ENCODE measurements at places on chromosomes 11 and 22. TPM values are rescaled to one million over a fixed set of nuclear protein-coding genes. Genes with fewer than 3 reads are reported as not detected.

DNA sequence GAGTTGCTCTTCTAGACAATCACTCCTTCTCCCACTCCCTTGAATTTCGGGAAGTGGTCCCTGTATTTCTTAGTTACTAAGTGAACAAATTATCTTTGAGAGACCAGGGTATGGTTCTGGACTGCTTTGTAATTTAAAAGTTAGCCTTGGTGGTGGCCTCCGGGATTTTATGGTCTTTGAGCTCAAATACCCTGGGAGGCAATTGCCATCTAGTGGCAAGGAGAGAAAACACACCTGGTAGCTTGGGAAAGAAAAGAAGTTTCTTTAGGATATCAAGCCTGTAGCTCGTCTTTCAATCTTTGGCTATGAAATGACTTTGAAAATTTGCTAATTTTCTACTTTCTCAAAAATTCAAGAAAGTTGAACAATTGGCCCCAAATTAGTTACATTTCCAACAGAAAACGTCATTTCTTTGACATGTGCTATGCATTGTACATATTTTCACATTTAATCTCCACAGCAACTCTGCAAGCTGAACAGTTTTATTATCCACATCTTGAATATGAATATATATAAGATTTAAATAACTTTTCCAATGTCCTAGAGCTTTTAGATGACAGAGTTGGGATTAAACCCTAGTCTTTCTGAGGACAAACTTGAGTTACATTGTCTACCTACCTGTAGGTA lies 39.1 kb downstream of the MMP27 start:
- no peaks in the 10 kb centered on the region for H3K4me1 ChIP-seq
- H3K27me3 ChIP-seq: no peaks in the 10 kb centered on the region
- peak; percentile 18 for DNase-seq
- H3K4me3 ChIP-seq: no peak overlapping the region

- no peaks in the 10 kb centered on the region for H3K27me3 ChIP-seq
- no peak overlapping the region for H3K27ac ChIP-seq
- no peaks in the 10 kb centered on the region for H3K36me3 ChIP-seq
- no peaks in the 10 kb centered on the region for H3K4me1 ChIP-seq
- no peak for DNase-seq
These were observed 34.1 kb downstream of the LIF start for GRCh38 chr22:30212363-30212995.

- H3K4me3 ChIP-seq: no peak overlapping the region
- no peaks in the 10 kb centered on the region for H3K27me3 ChIP-seq
- H3K36me3 ChIP-seq: no peaks in the 10 kb centered on the region
- H3K4me1 ChIP-seq: no peaks in the 10 kb centered on the region
- DNase-seq: no peak
These were observed 186.3 kb downstream of the IGLL1 start for GRCh38 chr22:23393721-23394320.

- no peak overlapping the region for H3K27ac ChIP-seq
- DNase-seq: no peak
- H3K4me3 ChIP-seq: no peak overlapping the region
- no peaks in the 10 kb centered on the region for H3K36me3 ChIP-seq
These were observed 31.5 kb downstream of the C22orf31 start for GRCh38 chr22:29030016-29030617.

- peaks cover 39% of the 10 kb centered on the region for H3K4me1 ChIP-seq
- no peak overlapping the region for H3K4me3 ChIP-seq
- no peak overlapping the region for H3K27ac ChIP-seq
- no peaks in the 10 kb centered on the region for H3K27me3 ChIP-seq
These were observed 18.4 kb upstream of the CTSC start for GRCh38 chr11:88355887-88356286.

- no peak overlapping the region for H3K4me3 ChIP-seq
- peaks cover 11% of the 10 kb centered on the region for H3K36me3 ChIP-seq
- no peaks in the 10 kb centered on the region for H3K27me3 ChIP-seq
- no peak for DNase-seq
These were observed 7.6 kb downstream of the CLPB start for GRCh38 chr11:72426758-72427157.

GRCh38 chr22:19040888-19041703 lies 81.1 kb downstream of the DGCR2 start:
- DNase-seq: no peak
- H3K36me3 ChIP-seq: peaks cover 51% of the 10 kb centered on the region
- H3K4me3 ChIP-seq: no peak overlapping the region
- H3K27me3 ChIP-seq: no peaks in the 10 kb centered on the region
- no peak overlapping the region for H3K27ac ChIP-seq

GRCh38 chr11:65438257-65439151 lies 15.9 kb downstream of the NEAT1 start:
- no peak for DNase-seq
- no peak overlapping the region for H3K4me3 ChIP-seq
- H3K27me3 ChIP-seq: no peaks in the 10 kb centered on the region
- H3K27ac ChIP-seq: no peak overlapping the region

DNA sequence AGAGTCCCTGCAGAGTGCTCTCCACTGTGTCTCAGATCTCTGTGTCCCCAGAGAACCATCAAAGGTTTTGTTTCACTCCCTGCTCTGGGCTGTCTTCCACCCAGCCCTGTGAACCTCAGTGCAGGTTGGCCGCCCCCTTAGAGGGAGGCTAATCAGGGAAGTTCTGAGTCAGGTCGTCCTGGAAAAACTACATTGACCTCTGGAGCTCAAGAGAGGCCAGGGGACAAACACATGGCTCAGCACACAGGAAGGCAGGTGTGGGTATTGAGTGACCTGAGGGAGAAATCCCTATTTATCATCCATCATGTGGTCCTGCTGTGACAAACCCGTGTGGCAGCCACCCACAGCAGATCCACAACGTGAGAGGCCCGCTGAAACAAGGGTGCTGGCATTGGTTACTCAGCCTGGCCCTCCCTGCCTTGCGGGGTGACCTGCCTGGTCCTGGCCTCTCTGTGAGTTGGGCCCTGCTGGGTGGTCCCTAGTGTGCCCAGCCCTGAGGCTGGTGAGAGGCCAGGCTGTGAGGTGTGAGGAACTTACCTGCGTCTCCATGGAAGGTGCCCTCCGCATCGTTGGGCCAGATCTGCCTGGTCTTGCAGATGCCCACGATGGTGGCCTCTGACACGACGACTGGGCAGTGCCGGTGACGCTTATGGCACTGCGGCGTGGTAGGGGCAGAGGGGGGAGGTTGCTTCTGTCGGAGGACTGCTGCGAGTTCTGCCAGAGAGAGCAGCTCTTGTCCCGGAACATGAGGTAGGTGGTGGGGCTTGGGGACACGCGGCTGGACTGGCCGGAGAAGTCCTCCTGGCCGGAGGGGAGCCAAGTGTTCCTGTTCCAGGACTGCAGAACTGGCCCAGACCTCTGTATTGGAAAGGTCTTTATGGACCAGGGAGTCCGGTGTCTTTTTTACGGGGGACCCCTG lies 669 bp upstream of the BCR start:
- H3K36me3 ChIP-seq: peaks cover 5% of the 10 kb centered on the region
- no peak for DNase-seq
- no peaks in the 10 kb centered on the region for H3K27me3 ChIP-seq
- H3K4me3 ChIP-seq: peak overlapping the region; percentile 28
- peak overlapping the region; percentile 82 for H3K27ac ChIP-seq

- H3K4me1 ChIP-seq: peaks cover 31% of the 10 kb centered on the region
- no peak overlapping the region for H3K27ac ChIP-seq
- DNase-seq: no peak
- H3K36me3 ChIP-seq: no peaks in the 10 kb centered on the region
These were observed 72.9 kb downstream of the ZBTB16 start for GRCh38 chr11:114132417-114132816.

DNA sequence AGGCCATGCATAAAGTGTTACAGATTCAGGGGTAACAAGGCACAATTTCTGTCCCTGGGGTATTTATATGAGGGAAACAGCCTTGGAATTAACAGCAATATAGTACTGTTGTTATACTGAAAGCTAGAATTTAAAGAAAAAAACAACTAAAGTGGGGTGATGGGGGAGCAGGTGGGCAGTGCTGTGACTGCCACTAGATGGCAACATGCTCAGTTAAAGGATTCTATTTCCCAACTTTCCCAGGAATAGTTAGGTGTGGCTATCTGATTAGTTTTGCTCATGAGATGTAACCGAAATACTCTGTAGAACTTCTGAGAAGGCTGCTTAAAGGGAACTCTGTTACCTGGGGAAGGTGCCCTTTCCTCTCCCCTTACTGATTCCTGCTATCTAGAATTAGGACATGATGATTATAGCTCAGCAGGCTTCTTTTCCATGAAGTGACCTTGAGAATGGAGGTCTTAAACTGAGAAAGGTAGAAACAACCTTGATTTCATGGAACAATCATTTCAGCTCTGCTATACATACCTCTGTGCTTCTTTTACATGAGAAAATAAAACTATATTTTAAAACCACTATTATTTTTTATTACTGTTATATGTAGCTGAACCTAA lies 102.6 kb downstream of the RELT start:
- H3K4me3 ChIP-seq: no peak overlapping the region
- H3K36me3 ChIP-seq: no peaks in the 10 kb centered on the region
- no peak overlapping the region for H3K27ac ChIP-seq
- no peaks in the 10 kb centered on the region for H3K27me3 ChIP-seq
- H3K4me1 ChIP-seq: no peaks in the 10 kb centered on the region

DNA sequence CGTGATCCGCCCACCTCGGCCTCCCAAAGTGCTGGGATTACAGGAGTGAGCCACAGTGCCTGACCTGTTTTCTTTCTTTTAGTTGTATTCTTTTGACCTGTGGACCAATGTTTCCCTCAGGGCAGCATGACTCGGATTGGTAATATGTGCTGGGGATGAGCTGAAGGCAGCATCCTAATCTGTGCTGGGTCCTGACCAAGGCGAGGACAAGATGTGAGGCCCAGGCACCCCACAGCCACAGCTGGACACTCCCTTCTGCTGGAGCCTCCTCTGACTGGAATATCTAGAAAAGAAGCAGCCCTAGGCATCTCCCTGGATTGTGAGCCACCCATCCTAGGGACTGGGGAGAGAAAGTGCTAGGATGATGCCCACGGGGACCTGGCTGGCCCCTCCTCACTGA lies 105.4 kb downstream of the PDE2A start:
- no peak overlapping the region for H3K27ac ChIP-seq
- no peaks in the 10 kb centered on the region for H3K4me1 ChIP-seq
- no peak for DNase-seq

DNA sequence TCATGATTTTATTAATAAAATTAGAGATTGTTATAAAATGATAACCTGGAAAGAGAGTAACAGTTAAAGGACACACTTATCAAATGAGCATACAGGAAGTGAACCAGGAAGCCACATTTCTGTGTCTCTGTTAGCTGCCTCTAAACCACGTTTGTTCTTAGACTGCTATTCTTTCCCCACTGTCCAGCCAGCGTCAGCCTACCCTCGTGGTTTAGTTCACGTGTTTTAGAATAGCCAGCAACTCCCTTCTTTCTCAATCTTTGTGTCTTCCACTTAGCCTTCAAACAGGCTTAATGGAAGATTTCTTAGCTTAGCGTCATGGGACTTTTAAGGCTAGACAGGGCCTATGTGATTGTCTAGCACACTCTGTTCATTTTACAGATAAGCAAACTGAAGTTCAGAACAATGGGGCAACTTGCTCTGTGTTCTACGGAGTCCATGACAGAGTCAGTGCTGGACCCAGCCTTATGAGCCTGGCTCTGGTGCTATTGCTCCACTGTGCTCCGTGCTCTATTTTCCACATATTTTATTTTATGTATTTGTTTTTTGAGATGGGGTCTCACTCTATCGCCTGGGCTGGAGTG lies 27.2 kb downstream of the GRAMD1B start:
- no peak for DNase-seq
- no peak overlapping the region for H3K4me3 ChIP-seq
- H3K36me3 ChIP-seq: no peaks in the 10 kb centered on the region

DNA sequence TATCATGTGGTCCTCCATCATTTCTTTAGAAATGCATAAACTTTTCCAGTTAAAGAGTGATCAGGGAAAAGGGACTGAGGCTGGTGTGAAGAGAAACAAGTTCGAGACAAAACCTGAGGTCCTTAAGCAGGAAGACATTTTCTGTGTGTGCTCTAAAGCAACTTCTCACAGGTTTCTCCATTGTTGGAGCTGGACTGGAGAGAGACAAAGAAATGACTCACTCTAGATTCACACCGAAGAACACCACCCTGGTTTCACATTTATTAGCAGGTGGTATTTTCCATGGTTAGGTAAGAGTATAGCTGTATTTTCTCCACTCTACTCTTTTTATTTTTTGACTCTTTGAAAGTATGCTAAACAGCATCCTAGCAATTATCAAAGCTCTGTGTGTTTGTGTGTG lies 736.4 kb downstream of the KCNA4 start:
- H3K36me3 ChIP-seq: no peaks in the 10 kb centered on the region
- H3K4me1 ChIP-seq: no peaks in the 10 kb centered on the region
- no peaks in the 10 kb centered on the region for H3K27me3 ChIP-seq
- no peak overlapping the region for H3K4me3 ChIP-seq
- H3K27ac ChIP-seq: no peak overlapping the region

DNA sequence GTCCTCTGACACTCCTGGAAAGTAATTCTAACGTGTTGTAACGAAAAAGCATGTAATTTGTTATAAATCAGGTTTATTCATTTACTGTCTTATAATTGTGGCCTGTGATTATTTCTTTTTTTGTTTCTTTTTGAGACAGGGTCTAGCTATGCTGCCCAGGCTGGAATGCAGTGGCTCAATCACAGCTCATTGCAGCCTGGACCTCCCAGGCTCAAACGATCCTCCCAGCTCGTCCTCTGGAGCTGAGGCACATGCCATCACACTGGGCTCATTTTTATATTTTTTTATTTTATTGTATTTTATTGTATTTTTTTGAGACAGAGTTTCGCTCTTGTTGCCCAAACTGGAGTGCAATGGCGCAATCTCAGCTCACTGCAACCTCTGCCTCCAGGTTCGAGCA lies 15.9 kb downstream of the DENND5A start:
- no peak overlapping the region for H3K4me3 ChIP-seq
- no peak overlapping the region for H3K27ac ChIP-seq
- H3K27me3 ChIP-seq: no peaks in the 10 kb centered on the region

DNA sequence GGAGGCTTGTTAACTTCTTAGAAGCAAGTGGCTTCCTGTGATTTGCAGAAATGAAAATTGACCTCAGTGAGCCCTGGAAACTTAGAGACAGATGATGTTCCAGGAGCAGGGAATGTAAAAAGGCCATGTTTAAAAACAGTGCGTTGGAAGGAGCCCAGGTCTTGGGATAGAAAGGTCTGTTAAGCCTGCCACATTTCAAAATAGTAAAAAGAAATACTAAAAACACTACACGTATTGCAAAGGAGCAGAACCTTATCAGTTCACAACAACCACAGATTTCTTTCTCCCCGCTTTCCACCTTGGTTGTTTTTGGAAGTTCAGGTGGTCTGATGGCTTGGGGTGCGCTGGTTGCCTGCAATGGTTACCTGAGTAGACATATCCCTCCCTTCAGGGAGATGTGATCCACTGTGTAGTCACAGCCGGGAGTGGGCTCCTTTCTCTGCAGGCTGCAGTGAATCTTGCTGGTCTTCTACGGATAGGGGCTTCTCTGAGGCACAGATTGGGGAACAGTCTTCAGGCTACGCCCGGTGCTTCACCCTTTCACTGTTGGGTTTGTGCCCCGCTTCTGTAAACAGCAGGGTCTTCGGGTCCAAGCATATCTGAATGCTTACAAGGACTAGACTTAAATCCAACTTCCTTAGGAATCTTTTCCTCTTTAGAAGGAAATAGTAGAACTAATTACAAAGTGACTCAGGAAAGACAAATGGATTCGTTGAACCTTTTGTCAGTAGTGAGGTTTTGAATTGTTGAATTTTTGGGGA lies 1.9 kb downstream of the TEAD1 start:
- peaks cover 18% of the 10 kb centered on the region for H3K4me1 ChIP-seq

Gene LMO1
- total RNA-seq: not detected

Gene MRGPRF
- total RNA-seq: not detected

Gene TRIM51
- total RNA-seq: not detected

Gene OR2D2
- total RNA-seq: not detected

Gene SEPTIN5
- 0.20 TPM for total RNA-seq

Gene KDM4E
- not detected for total RNA-seq

Data from CD8-positive, alpha-beta memory T cell (primary cell).